Left kidney (tissue), 8 donors: ENCODE measurements at places on chromosomes 1 and 21. TPM values are rescaled to one million over a fixed set of nuclear protein-coding genes. Genes with fewer than 3 reads are reported as not detected.

DNA sequence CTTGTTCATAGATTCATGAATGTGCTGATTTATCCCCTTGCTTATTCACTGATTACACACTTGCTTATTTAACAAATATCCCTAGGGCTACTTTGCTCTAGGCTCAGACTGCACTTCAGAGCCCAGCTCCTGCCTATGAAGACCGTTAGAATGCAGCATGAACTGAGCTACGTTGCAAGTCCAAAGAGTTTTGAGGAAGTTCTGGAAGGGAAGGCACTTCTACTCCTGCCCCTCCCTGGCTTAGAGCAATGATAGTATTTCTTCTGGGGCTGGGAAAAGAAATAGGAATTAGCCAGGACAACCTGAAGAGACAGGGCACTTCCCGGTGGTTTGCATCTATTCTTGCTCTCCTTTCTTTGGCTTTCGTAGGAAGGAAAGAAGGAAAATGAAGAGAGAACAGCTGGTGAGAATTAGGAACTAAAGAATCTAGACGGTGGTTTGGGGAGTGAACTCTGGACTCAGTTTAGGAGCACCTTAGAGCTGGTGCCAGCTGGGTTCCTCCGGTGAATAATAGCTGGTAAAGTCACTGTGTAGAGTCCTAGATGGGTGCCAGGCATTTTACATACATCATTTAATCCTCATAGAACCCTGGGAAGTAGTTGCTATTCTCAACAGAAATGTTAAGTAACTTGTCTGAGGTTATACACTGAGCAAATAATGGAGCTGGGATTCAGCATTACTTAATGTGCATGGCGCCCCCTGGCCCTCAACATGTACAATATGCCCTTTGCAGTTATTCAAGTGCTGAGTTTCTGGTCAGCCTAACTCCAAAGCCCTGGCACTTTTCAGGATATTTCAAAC lies 65.9 kb downstream of the NDUFS5 start:
- peak; percentile 71 for DNase-seq

- no peak for DNase-seq
Measured at GRCh38 chr1:21050031-21050430, 126.7 kb downstream of the EIF4G3 start.

- DNase-seq: no peak
Measured at GRCh38 chr1:162993846-162994245, 75.3 kb upstream of the RGS4 start.

GRCh38 chr1:208329300-208329699 lies 85.1 kb upstream of the PLXNA2 start:
- no peak for DNase-seq

DNA sequence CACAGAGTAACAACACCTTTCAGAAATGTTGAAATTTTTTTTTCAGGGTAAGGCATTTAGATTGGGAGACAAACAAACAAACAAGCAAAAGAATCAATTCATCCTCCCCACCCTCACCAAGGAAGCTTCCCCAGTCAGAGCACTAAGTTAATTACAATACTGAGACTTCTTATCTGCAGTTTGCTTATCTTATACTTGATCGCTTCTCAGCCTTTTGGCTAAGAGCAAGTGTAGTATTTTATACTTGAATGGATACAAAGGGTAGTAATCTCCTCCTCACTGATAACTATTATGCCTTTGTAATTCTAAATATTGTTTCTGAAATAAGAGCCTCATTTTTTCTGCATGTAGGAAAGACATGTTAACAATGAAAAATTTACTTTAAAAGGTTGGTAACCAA lies 54.4 kb downstream of the ADAMTS5 start:
- DNase-seq: no peak

GRCh38 chr1:43582162-43582566 lies 51.5 kb downstream of the PTPRF start:
- DNase-seq: no peak

DNA sequence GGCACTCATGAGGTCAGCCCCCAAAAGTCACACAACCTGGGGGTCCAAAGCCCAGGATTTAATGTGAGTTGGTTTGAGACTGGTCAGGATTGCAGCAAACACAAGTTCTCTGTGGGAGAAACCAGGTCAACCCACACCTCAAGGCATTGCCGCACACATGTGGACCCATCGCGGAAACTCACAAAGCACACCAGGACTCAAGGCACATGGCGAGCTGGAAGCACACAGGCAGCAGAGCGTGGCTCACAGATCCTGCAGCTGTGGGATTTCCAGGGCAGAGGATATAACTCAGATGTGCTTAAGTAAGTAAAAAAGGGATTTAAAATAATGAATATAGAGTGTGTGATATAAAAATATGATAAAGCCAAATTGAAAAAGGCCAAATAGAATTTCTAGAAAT lies 51.6 kb upstream of the ADARB1 start:
- no peak for DNase-seq

- peak; percentile 65 for DNase-seq
Measured at GRCh38 chr1:208137193-208137592, 107.0 kb downstream of the PLXNA2 start.

- no peak for DNase-seq
Measured at GRCh38 chr21:42737951-42738590, 84.7 kb downstream of the PDE9A start.

- no peak for DNase-seq
Measured at GRCh38 chr1:10149231-10149630, 61.1 kb upstream of the KIF1B start.

GRCh38 chr1:52400131-52400530 lies 4.1 kb downstream of the ORC1 start:
- no peak for DNase-seq

- peak; percentile 49 for DNase-seq
Measured at GRCh38 chr1:178781533-178782330, 56.7 kb downstream of the RALGPS2 start.

- DNase-seq: no peak
Measured at GRCh38 chr21:45539046-45539795, 3.0 kb downstream of the SLC19A1 start.

GRCh38 chr1:61391730-61392129 lies 309.4 kb downstream of the NFIA start:
- no peak for DNase-seq

- no peak for DNase-seq
Measured at GRCh38 chr1:219372916-219373615, 199.4 kb downstream of the LYPLAL1 start.

- no peak for DNase-seq
Measured at GRCh38 chr1:227343727-227344551, 25.6 kb upstream of the CDC42BPA start.

- DNase-seq: no peak
Measured at GRCh38 chr1:181192316-181192715, 103.8 kb downstream of the IER5 start.

The C4BPB gene
- 0.50 TPM for polyA plus RNA-seq

The CD101 gene
- 3.6 TPM for polyA plus RNA-seq

The LRRC3 gene
- 4.6 TPM for polyA plus RNA-seq

The S100A3 gene
- 0.25 TPM for polyA plus RNA-seq

The TFF2 gene
- not detected for polyA plus RNA-seq

The HPCA gene
- 0.57 TPM for polyA plus RNA-seq

The PRKAA2 gene
- 22.5 TPM for polyA plus RNA-seq

The YBEY gene
- 24.8 TPM for polyA plus RNA-seq

The PLEKHN1 gene
- polyA plus RNA-seq: 0.20 TPM
